Pancreas (tissue), 10 donors: ENCODE measurements at places on chromosomes 7 and 10.

GRCh38 chr10:123479640-123480039 is 186.5 kb upstream of the GPR26 start:
- H3K27me3 ChIP-seq = no peaks in the 10 kb centered on the region
- no peak overlapping the region for H3K27ac ChIP-seq
- H3K4me3 ChIP-seq = no peak overlapping the region
- no peaks in the 10 kb centered on the region for H3K36me3 ChIP-seq
- H3K4me1 ChIP-seq = no peaks in the 10 kb centered on the region

DNA sequence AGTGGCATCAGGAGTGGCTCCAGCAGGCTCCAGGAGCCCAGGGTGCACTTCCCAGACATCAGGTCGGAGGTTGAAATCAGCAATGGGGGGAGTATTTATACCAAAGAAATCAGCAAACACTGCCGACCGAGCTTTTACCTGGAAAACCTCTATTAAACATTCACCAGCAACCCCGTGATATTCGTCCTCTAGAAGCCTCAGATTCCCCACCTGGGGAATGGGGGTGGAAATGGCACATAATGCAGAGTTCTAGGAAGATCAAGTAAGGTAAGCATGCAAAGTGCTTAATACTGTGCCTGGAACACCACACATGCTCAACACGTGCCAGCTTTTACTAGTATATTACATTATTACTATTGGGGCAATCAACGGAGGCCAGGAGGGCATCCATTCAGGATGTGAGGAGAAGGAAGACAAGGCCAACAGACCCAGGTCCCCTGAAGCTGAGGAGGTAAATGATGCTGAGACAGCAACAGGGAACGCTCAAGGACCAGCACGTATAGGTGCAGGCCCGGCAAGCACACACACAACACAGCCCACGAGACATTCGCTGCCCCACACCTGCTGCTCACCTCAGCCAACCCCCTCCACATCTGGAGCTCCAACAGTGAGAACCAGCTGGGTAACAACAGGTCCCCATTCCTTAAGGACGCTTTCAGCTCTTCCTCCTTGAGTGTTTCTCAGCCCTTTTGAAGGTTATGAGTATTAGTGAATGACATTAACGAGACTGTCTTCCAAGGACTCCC is 125.5 kb downstream of the TNS3 start:
- no peak overlapping the region for H3K27ac ChIP-seq
- H3K4me3 ChIP-seq = no peak overlapping the region
- DNase-seq = no peak
- H3K36me3 ChIP-seq = no peaks in the 10 kb centered on the region

- H3K4me3 ChIP-seq = no peak overlapping the region
- no peaks in the 10 kb centered on the region for H3K27me3 ChIP-seq
- no peaks in the 10 kb centered on the region for H3K4me1 ChIP-seq
- no peak overlapping the region for H3K27ac ChIP-seq
- DNase-seq = no peak
Observed at GRCh38 chr10:78331391-78331922, 297.8 kb downstream of the RPS24 start.

DNA sequence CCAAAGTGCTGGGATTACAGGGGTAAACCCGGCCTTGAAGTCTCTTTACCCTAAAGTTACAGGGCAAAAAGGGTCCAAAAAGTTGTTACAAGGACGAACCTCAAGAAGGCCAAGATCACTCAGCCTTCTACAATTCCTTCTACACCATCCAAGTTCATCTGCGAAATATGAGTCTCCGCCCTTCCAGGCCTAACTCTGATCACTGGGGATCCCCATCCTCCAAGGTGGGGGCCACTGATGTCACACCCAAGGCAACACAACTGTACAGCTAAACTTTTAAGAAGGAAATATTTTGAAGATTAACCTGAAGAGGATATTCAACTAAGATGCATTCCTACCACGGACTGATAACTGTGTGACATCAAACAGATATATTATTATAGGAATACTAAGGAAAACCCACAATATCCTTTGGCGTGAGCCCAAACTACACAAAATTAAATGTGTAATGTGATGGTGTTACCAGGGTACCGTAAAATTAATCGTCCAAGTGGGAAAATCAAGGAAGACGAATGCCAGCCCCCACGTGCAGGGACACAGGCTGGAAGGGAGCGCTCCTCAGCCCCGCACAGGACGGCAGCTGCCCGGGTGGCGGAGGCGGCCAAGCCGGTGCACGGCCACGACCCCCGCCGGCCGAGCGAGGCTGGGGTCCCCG is 1.0 kb downstream of the PAXIP1 start:
- peaks cover 3% of the 10 kb centered on the region for H3K4me1 ChIP-seq
- DNase-seq = no peak
- H3K27ac ChIP-seq = no peak overlapping the region
- H3K36me3 ChIP-seq = no peaks in the 10 kb centered on the region
- no peaks in the 10 kb centered on the region for H3K27me3 ChIP-seq
- peak overlapping the region; percentile 99 for H3K4me3 ChIP-seq

- DNase-seq = no peak
- H3K36me3 ChIP-seq = no peaks in the 10 kb centered on the region
- H3K27me3 ChIP-seq = peaks cover 7% of the 10 kb centered on the region
- no peak overlapping the region for H3K4me3 ChIP-seq
- no peaks in the 10 kb centered on the region for H3K4me1 ChIP-seq
Observed at GRCh38 chr10:49767752-49768151, 5.6 kb upstream of the OGDHL start.
